ENCODE measurements at places on chromosomes 12 and 14. TPM values are rescaled to one million over a fixed set of nuclear protein-coding genes. Genes with fewer than 3 reads are reported as not detected.

DNA sequence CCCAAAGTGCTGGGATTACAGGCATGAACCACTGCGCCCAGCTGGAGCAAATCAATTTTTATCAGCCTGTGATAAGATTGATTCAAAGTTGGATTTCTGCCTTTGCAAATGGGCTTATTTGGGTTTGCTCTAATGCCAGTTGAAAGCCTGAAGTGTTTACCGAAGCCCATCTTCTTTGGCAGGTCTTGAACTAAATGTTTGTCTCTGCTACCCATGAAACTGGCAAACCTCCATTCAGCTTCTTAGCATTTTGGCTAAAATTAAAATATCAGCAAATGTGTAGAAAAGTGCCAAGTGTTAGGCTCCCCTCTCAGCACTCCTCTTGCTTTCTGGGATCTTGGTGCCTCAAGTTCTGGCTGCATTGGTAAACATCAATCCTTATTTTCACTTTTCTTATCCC is 61.5 kb downstream of the MGAT4C start:
- DNase-seq = no peak

DNA sequence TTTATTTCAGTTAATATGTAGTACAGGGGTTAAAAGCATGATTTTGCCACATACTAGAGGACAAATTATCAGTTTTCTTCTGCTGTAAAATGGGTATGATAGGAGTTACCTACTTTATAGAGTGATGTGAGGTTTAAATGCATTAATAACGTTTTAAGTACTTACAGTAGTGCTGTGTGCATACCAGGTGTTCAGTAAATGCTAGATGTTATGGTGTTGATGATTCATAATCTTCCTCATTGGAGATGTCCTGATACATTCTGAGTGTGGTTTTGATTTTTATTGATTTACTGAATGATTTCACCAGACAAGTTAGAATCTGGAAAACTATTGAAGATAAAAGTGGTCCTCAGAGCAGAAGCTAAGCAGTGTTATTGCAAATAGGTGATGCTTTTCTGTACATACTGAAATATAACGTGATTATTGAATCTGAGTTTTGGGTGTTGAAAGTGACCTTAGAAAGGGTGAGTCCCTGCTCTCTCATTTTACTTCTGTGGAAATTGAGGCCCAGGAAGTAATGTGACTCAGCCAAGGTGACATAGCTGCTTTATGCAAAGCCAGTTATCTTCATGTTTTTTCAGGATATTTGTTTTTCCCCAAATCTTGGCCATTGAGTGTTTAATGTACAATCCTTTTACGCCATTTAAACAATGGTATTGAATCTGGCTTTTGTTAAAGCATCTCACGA is 54.7 kb downstream of the VRK1 start:
- DNase-seq = no peak

- no peak for DNase-seq
Measured at GRCh38 chr14:51610771-51611170, 40.9 kb upstream of the FRMD6 start.

- no peak for DNase-seq
Measured at GRCh38 chr12:65460063-65460462, 181.6 kb downstream of the MSRB3 start.

GRCh38 chr14:60670989-60671388 is 21.7 kb upstream of the SIX1 start:
- no peak for DNase-seq

DNA sequence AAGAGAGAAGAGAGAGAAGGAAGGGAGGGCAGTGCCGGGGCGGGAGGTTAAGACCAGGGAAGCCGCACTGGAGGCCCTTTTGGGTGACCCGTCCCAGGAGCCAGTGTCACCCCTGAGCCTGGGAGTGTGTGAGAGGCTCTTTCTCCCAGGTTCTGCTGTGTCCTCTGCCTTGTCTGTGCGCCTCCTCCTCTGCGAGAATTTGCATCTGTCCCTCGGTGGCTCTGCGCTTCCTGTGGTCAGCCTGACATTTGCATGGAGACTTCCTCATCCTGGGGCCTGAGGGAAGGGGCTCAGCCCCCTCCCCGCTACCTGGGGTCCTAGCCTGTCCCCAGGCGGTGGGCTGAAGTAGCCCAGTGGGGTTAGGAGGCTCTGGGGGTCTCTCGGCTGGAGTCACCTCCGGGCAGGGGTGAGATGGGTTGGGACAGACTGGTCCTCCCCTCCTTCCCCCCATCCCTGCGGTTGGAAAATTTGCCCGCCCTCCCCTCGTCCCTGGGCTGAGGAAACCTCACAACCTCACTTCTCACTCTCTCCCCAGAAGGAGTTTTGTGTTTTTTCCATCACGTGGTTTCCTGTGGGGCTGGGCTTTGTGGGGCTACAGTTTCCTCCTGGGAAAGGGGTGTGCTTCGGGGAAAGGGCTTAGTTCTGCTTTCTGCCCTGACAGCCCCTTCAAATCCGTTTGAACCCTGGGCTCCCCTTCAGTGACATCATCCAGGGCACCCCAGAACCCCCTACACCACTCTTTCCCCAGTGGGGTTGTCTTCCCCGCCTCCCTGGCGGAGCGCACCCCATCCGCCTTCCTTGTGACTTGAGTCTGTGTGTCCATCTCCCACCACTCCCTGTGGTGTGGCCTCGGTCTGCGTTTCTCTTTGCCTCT is 2.5 kb downstream of the PTPN6 start:
- DNase-seq = peak; percentile 79

DNA sequence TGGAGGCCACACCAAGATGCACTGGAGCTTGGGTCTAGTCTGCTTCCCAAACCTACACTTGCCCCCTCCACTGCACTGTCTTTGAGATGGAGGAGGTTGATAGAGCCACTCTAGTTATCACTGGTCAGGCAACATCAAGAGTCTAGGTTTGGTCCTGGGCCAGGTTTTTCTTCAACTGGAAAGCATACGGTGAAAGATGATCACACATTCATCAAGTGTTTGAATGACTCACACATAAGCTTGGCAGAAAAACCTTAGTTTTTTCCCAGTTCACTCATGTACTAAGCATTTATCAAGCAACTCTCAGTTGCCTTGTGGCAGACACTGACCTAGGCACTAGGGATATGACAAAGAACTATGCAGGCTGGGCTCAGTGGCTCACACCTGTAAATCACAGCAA is 84.5 kb downstream of the PLEKHG3 start:
- DNase-seq = no peak

DNA sequence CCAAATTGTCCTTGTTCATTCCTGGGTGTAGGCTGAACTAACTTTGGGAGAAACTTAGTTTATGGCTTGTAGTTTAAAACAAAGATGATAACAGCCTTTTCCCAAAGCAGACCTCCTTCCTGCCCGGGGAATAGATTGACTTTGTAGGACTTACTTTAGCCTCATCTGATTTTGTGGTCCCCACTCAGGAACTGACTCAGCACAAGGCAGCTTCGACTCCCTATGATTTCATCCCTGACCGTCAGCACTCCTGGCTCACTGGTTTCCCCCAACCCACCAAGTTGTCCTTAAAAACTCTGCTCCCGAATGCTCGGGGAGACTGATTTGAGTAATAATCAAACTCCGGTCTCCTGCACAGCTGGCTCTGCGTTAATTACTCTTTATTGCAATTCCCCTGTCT is 40.1 kb upstream of the DDHD1 start:
- no peak for DNase-seq

- DNase-seq = no peak
Measured at GRCh38 chr14:92717571-92718042, 30.8 kb downstream of the LGMN start.

- DNase-seq = peak; percentile 86
Measured at GRCh38 chr14:94390372-94391086, 2.1 kb upstream of the SERPINA1 start.

GRCh38 chr12:109962398-109962797 is 33.8 kb downstream of the GIT2 start:
- DNase-seq = no peak

DNA sequence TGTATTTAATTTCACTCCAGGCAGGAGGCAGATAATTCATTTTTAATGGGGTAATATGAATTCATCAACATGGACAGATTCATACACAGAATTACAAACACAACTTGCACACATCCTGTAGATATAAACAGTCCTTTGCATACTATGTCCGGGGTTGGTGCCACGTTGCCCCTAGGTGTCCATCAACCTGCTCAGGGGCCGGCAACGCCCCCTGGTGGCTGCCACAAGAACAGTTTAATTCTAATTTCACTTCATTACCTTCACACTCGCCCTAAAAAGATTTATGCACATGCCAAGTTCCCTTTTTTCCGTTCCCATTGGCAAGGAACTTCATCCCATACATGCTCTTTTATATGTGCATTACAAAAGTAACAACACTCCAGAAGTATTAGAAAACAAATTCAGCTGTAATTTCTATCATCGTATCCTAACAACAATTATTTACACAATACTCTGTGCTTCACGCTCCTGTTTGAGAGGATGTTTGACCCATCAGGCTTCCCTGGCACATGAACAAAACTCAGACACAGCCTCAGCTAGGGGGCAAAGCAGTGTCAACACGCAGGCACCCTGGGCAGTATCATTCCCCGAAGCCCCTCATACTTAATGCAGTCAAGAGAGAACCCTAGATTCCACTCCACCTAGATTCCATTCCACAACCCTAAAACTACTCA is 15.5 kb downstream of the MANSC1 start:
- DNase-seq = peak; percentile 64

DNA sequence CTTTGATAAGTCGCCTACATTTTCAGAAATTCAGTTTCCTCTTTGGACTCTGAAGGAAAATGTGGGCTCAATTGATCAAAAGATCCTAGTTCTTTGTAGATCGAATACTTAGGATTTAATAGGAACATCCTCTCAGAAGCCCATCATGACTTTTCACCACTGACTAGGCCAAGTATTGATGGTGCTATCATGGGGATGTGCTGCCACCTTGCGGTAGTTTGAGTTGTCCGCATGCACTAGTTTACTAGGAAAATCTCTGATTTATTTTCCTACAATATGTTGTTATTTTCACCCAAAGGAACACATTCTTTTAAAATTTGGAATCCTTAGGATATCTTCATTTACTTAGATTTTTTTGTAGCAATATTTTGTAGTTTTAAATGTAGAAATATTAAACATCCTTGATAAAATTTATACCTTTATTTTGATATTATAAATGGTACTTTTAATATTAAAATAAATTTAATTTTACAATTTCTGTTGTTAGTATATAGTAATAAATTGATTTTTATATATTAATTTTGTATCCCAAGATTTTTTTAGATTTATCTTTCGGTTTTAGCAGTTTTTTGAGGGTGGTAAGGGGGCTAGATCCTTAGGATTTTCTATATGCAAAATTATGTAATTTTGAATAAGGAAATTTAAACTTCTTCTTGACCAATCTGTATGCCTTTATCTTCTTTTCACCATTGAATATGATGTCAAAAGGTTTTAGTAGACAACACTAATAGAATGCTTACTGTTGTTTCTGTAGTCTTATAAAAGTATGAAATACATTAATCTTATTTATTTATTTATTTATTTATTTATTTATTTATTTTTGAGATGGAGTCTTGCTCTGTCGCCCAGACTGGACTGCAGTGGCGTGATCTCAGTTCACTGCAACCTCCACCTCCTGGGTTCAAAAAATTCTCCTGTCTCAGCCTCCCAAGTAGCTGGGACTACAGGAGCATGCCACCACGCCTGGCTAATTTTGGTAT is 52.9 kb upstream of the OR9K2 start:
- DNase-seq = peak; percentile 72

DNA sequence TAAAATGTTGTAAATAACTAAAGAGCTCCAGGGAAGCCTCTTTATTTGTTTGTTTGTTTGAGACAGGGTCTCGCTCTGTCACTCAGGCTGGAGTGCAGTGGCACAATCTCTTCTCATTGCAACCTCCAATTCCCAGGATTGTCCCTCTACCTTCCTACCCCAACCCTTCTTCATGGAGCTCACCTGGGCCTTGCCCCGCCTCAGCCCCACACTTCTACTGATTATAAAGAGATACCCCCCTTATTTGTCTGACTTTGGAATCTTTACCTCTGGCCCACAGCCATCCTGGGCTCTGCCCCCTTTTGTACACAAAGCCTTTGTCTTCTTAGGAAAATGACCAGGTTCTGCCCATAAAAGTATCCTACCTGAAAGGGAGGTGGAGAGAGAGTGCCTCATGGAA is 9.1 kb upstream of the BLTP3B start:
- DNase-seq = no peak

GRCh38 chr14:103891667-103892215 is 36.5 kb upstream of the TDRD9 start:
- no peak for DNase-seq

- DNase-seq = no peak
Measured at GRCh38 chr14:57970175-57970574, 104.3 kb upstream of the SLC35F4 start.

DNA sequence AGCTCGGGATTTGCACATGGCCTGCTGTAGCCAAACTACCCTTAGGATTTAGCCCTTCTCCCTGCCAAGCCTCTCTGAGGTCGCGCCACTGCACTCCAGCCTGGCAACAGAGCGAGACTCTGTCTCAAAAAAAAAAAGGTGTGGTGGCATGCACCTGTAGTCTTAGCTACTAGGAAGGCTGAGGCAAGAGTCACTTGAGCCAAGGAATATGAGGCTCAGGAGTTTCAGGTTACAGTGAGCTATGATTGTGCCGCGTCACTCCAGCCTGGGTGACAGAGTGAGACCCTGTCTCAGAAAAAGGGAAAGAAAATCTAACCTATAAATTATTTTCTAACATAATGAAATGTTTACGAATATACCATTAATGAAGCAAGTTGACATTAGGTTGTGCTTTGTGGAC is 29.7 kb downstream of the ESRRB start:
- DNase-seq = no peak

DNA sequence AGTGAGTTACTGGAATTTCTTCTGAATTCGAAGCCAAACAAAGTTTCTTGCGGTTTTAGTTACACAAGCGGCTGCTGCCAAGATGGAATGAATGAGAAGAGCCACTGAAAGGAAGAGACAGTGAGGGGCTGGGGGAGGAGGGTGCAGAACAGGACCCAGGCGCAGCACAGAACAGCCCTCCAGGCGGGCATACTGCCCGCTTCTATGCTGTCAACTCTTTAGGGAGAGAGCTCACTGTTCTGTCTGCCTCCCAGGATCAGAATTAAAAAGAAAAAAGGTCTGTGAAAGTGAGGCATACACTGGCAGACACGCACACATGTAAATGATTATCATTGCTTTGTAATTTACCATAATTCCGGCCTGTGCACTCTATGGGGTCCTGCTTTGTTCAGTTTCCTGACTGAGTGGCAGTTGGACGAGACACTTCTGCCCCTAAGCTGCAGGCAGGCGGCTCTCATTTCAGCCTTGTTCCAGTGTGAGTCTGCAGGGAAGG is 231.6 kb downstream of the CACNA1C start:
- DNase-seq = no peak

The TSHR gene
- total RNA-seq = 0.48 TPM

The PTCSC3 gene
- total RNA-seq = not detected

The ADIPOR2 gene
- 27.9 TPM for total RNA-seq

The FSCB gene
- not detected for total RNA-seq

The GPR162 gene
- total RNA-seq = not detected

All from transverse colon (tissue), 4 donors.